ENCODE measurements at places on chromosomes 1 and 21.

- no peak for DNase-seq
These were observed 104.0 kb downstream of the PAX7 start for GRCh38 chr1:18734461-18735223.

- DNase-seq: peak; percentile 74
These were observed 539 bp downstream of the LAMC1 start for GRCh38 chr1:183023601-183024316.

DNA sequence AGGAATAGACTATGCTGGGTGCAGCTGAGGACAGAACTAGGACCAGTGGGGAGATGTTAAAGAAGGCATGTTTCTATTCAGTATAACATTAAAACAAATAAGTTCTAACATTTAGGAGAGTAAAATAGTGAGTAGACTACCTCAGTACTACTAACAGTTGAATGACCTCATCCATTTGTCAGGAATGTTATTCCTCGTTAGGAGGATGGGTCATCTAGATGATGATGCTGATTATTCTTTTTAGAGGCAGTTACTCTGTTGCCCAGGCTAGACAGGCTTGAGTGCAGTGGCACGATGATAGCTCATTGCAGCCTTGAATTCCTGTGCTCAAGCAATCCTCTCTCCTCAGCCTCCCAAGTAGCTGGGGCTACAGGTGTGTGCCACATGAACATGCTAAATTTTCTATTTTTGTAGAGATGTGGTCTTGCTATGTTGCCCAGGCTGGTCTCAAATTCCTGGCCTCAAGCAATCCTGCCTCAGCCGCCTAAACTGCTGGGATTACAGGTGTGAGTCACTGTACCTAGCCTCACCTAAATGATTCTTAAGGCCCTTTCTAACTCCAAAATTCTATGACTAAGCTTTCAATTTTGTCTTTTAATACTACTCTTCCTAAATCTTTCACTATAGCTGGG lies 9.3 kb downstream of the EEIG2 start:
- DNase-seq: no peak

DNA sequence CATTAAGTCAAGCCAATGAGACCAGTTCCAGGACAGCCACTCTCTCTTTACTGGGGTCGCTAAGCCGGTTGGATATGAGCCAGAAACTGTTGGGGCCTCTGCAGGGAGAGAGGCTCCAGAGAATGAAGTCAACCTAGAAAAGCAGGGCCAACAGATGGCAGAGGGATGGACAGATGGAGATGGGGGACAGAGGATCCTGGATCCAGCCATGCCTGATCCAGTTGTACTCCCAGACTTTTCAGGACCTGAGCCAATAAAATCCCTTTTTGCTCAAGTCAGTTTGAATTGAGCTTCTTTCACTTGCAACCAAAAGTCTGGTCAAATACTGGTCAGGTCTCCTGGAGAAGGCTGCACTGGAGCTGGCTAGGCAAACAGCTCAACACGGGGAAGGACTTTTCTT lies 2.2 kb downstream of the DHCR24 start:
- no peak for DNase-seq

DNA sequence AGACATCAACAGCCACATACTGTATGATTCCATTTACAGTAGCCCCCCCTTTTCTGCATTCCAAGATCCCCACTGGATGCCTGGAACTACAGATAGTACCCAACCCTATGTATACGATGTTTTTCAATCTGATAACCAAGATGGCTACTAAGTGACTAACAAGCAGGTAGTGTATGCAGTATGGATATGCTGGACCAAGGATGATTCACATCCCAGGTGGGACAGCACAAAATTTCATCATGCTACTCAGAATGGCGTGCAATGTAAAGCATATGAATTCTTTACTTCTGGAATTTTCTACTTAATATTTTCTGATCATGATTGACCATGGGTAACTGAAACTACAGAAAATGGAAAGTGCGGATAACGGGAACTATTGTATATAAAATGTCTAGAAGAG lies 30.0 kb upstream of the MRPS6 start:
- DNase-seq: no peak

GRCh38 chr1:215345766-215346165 lies 221.3 kb upstream of the KCTD3 start:
- no peak for DNase-seq

DNA sequence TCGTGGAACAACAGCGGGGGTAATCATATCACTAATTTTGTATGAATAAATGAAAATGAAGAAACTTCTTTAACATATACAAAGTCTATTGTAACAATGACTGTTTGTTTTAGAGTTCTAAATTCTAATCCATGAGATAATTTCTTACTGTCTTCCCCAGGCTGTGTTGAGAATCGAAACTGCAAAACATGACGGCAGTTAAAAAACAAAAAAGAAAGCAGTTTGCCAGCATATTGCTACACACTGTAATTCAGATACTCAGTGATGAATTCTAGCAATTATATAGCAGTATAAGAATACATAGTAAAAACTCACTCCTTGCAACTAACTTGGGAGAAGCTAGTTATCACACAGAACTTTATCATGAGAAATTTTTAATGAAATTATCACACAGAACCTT lies 22.1 kb downstream of the INSL5 start:
- DNase-seq: peak; percentile 4

Measured in cardiac muscle cell (in vitro differentiated cells and primary cell).